ENCODE measurements at places on chromosomes 11 and 22. TPM values are rescaled to one million over a fixed set of nuclear protein-coding genes. Genes with fewer than 3 reads are reported as not detected.

DNA sequence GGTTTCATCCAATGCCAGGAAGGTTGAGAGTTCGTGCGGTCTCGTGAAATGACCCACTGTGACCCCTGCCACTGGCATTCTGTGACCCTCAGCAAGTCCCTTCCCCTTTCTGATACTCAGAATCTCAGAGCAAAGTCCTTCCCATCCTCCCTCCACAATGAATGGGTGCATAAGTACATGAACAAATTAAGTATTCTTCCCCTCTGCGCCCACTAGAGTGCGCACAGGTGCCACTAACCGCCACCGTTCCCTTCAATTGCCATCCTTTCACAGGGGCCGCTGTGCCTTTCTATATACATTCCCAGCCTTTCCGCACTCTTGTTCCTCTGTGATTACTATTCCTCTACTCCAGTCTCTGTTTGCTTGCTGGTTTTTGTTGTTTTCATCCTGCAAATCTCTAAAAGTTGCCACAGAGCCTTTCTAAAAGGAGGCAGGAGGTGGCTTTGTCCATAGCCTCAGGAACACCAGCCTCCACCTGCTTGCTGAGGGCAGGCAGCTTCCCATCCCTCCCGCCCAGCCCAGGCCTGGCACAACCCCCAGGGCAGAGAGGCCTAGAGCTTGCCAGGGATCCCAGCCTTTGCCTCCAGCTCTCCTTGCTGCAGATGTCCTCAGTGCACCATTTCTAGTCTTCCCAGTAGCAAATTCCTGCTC lies 6.7 kb upstream of the AP1B1 start:
- no peak overlapping the region for H3K4me3 ChIP-seq
- H3K4me1 ChIP-seq = peaks cover 18% of the 10 kb centered on the region
- DNase-seq = peak; percentile 82

- H3K27ac ChIP-seq = no peak overlapping the region
- no peaks in the 10 kb centered on the region for H3K36me3 ChIP-seq
These were observed 267.4 kb upstream of the ISX start for GRCh38 chr22:34798605-34799004.

GRCh38 chr11:119886667-119887230 lies 157.7 kb upstream of the NECTIN1 start:
- H3K4me3 ChIP-seq = no peak overlapping the region
- H3K27me3 ChIP-seq = no peaks in the 10 kb centered on the region
- no peaks in the 10 kb centered on the region for H3K4me1 ChIP-seq
- DNase-seq = no peak
- no peak overlapping the region for H3K27ac ChIP-seq
- H3K36me3 ChIP-seq = no peaks in the 10 kb centered on the region

DNA sequence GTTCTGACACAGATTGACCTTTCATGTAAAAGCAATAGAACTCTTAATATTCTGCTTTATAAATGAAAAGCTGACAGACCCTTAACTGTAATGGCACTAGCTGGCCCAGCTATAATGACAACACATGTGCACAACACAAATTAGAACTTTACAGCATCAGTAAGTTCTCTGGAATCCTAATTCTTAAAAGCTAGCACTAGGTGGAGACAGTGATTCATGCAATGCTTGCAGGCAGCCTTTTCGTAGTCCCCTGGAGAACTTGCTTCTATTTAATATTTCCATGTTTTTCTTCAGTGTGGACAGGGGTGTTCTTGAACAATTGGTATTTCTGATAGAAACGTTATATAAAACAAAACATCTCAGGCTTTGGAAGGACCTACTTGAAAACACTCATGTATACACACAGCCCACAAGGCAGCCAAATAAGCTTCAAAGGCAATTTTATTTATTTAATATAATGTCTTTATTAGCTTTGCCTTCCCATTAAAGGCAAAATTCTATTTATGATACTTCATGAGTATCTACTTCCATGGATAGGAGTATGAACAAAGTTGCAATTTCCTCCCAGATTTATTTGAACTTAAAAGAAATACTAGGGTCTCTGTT lies 374.3 kb upstream of the MPPED2 start:
- no peak overlapping the region for H3K4me3 ChIP-seq
- no peak overlapping the region for H3K27ac ChIP-seq
- no peaks in the 10 kb centered on the region for H3K4me1 ChIP-seq

DNA sequence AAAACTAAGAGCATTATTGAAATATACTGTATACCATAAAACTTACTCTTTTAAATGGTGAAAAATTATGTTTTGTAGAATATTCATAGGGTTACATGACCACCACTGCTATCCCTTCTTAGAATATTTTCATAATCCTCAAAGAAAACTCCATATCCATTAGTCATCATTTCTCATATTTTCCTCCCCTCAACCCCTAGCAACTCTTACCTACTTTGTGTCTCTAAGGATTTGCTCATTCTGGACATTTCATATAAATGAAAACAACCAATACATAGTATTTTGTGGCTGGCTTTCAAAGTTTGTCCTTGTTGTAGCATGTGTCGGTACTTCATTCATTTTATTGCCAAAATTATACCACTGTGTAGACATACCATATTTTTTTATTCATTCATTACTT lies 863.8 kb downstream of the KCNA4 start:
- no peaks in the 10 kb centered on the region for H3K4me1 ChIP-seq
- H3K36me3 ChIP-seq = no peaks in the 10 kb centered on the region
- H3K27me3 ChIP-seq = no peaks in the 10 kb centered on the region
- no peak overlapping the region for H3K4me3 ChIP-seq

- peaks cover 15% of the 10 kb centered on the region for H3K4me1 ChIP-seq
- peak; percentile 41 for DNase-seq
- no peak overlapping the region for H3K4me3 ChIP-seq
- peaks cover 86% of the 10 kb centered on the region for H3K36me3 ChIP-seq
- H3K27me3 ChIP-seq = no peaks in the 10 kb centered on the region
- H3K27ac ChIP-seq = no peak overlapping the region
These were observed 5.5 kb downstream of the MRPL49 start for GRCh38 chr11:65127473-65128181.

GRCh38 chr11:128579798-128580504 lies 7.4 kb downstream of the ETS1 start:
- no peak overlapping the region for H3K4me3 ChIP-seq
- no peaks in the 10 kb centered on the region for H3K27me3 ChIP-seq
- H3K4me1 ChIP-seq = peaks cover 6% of the 10 kb centered on the region
- H3K27ac ChIP-seq = no peak overlapping the region
- no peaks in the 10 kb centered on the region for H3K36me3 ChIP-seq

- H3K27ac ChIP-seq = peak overlapping the region; percentile 2
- DNase-seq = no peak
- H3K27me3 ChIP-seq = no peaks in the 10 kb centered on the region
- H3K4me1 ChIP-seq = peaks cover 9% of the 10 kb centered on the region
- H3K4me3 ChIP-seq = no peak overlapping the region
These were observed 15.6 kb downstream of the SUN2 start for GRCh38 chr22:38740116-38740723.

The CHST1 gene
- 0.55 TPM for total RNA-seq

The C11orf87 gene
- not detected for total RNA-seq

The MEI1 gene
- total RNA-seq = not detected

The ART1 gene
- total RNA-seq = not detected

Measured in sigmoid colon (tissue), 7 donors.